ENCODE measurements at places on chromosomes 2 and 18.

DNA sequence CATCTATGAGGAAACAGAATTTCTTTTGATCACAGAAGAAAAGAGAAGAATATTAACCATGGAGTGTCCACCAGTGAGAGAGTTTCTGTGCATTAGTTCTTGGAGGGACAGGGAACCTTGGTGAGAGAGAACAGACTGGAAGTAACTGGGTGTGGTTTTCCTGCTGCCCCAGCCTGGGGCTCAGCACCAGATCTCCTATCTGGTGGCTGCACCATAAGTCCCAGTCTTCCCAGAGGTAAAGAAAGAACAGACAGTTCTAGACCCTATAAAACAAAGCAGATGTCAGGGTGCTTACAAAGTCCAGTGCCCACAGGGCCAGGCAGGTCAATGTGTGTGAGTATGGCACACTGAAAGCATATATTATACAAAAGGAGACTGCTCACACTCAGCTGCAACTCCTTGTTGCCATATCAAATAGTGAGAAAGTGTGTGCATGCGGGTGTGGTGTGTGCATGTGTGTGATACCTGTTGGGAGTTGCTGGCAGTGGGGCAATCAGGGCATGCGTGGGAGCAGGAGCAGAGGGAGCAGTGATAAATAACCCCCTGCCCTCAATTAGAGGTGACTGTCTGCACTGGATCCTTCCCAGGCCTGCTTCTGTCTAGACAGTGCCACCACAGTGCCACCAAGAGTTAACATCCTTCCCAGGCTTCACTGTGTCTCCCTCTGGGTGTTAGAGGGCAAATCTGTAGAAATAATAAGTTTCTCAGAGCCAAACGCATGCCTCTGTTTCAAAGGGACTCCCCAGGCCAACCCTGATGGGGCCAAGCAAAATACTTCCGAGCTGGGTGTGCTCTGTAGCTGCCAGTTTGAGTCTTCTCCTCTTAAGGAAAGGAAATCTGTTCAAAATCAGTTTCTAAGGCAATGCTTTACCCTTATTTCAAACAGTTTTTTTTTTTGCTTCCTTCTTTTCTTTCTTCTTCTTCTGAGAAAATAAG lies 45.7 kb downstream of the RDH14 start:
- no peak for ATAC-seq

DNA sequence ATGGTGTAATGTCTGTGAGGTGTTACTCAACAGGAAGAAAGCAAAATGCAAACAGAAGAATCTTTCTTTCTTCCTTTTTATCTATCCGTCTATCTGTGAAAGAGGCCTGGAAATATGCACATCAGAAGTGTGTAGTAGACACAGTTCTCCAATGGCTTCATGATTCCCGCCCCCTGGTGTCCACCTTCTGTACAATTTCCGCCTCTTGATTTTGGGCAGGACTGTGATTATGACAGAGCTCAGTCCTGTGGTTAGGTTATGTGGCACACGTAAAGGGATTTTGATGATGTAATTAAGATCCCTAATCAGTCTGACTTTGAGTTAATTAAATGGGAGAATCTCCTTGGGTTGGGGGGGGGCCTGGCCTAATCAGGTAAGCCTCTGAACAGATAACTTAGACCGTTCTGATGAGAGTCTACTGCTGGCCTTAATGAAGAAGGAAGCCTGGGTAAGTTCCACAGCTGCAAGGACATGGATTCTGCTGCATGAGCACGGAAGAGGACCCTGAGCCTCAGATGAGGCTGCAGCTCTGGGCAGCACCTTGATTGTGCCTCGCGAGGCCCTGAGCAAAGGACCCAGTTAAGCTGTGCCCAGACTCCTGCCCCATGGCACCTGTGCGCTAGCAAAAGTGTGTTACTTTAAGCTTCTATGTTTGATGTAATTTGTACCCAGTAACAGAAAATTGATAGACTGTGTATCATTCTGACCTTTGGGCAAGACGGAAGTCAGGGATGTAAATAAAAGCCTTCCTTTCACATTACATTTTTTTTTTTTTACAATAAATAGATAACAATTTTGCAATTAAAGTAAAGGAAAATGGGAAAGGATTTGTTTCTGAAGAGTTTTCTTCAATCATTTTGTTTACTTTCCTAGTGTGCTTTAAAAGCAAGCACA lies 11.3 kb upstream of the KCNF1 start:
- no peak for ATAC-seq

DNA sequence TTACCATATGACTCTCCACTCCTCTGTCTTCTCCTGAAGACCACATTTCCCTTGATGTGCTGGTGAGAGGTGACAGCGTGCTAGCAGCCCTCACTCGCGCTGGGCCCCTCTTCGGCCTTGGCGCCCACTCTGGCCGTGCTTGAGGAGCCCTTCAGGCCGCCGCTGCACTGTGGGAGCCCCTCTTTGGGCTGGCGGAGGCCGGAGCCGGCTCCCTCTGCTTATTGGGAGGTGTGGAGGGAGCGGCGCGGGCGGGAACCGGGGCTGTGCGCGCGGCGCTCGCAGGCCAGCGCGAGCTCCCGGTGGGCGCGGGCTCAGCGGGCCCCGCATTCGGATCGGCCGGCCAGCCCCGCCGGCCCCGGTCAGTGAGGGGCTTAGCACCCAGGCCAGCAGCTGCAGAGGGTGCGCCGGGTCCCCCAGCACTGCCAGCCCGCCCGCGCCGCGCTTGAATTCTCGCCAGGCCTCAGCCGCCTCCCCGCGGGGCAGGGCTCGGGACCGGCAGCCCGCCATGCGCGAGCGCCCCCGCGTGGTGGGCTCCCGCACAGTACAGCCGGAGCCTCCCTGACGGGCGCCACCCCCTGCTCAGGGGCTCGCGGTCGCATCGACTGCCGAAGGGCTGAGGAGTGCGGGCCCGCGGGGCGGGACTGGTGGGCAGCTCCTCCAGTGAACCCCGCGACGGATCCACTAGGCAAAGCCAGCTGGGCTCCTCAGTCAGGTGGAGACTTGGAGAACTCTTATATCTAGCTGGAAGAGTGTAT lies 246.6 kb upstream of the REG3G start:
- ATAC-seq, result no peak

DNA sequence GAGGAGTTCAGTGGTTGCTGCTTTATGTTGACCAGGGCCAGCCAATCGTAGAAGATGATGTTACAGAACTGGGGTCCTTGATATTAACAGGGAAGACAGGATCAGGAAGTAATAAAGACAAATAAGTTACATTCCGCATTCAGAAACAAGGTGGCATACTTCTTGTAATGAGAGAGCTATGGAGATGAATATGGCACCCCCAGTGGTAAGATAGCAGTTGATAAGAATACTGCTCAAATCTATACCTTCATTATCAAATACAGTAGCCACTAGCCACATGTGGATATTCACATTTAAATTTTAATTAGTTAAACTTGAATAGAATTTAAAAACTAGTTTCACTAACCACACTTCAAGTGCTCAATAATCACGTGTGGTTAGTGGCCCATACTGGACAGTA lies 290.4 kb upstream of the RBMS1 start:
- ATAC-seq, result no peak

DNA sequence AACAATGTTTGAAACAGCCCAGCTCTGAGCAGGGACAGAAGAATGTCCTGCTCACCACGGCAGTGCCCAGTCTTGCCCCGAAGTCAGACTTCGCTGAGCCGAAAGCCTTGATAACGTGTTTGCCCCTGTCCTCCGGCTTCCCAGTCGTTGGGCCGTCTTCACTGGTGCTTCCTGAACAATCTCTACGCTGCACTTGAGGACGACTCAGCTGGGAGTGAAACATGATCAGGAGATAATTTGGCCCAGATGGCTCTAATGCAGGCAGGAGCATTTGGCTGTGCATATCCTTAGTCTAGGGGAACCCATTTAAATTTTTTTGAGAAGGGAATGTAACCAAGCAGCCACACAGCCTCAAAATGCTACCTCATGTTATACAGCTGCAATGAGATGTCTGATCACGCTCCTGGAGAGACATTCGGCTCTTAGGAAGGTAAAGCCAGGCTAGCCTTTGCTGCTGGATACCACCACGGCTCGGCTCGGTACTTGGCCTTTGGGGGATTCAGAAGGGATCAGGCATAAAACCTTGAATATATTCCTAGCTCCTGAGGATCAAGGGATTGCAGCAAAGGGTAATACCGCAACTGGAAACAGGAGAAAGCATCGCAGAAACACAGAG lies 43.6 kb downstream of the FECH start:
- ATAC-seq, result no peak

DNA sequence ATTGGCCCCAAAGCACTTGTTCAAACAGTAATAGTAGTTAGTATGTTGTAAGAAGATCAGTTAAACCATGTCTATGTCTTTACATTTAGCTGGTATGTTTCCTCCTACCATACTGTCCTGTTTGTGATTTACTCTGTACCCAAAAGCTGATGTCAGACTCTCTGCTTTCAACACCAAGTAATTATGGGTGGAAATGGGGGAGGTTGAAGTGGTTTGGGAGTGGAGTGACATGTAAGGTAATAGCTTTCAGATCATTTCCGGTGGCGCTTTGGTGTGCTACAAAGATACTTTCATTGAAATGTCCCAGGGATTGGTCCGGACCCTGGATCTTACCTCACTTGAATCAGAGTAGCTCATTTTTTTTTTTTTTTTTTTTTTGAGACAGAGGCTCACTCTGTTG lies 39.7 kb upstream of the TGIF1 start:
- no peak for ATAC-seq

GRCh38 chr18:60090170-60090569 lies 190.4 kb downstream of the PMAIP1 start:
- no peak for ATAC-seq

- no peak for ATAC-seq
Measured at GRCh38 chr2:156937430-156937829, 320.1 kb upstream of the GALNT5 start.

GRCh38 chr2:191086706-191087105 lies 64.1 kb downstream of the STAT4 start:
- no peak for ATAC-seq

DNA sequence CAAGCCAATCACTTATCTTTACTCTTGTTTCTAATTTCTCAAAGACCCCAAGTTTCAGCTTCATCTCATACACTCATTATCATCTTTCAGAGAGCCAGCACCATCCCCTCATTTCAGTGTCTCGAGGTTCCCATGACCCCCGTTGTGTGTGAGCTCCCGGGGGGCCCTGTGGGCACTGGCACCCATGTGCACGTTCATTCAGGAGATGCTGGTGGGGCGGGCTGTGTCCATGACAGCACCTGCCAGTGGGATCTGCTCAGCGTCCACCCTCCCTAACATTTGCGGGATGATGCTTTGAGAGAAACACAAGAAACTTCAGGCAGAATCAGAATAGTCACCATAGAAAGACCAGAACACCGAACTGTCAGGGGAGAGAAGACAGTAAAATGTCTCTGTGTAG lies 120.5 kb downstream of the MBP start:
- ATAC-seq, result no peak

DNA sequence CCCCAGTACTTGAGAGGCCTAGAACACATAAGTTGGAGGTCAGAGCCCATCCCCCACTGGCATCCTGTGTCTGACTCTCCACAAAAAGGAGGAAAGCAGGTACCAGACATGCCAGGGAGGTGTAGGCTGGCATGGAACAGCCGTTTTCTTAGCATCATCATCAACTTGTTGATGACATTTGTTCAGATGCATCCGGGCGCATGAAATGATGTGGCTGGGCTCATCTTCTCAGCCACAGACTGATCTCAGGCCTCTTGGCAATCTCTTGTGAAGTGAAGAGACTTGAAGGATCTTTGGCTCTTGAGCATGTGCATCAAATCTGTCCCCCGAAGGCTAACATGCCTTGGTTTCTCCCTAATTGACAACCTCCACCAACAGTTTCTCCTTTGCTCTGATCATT lies 243.3 kb downstream of the TSN start:
- no peak for ATAC-seq
